EH (cell line): ENCODE measurements at places on chromosomes 1 and 21.
A peak's percentile ranks its signal among the peaks of the same experiment; 100 is the strongest.

GRCh38 chr21:40143822-40144525 is 276.7 kb downstream of the PCP4 start:
- DNase-seq = peak; percentile 42

DNA sequence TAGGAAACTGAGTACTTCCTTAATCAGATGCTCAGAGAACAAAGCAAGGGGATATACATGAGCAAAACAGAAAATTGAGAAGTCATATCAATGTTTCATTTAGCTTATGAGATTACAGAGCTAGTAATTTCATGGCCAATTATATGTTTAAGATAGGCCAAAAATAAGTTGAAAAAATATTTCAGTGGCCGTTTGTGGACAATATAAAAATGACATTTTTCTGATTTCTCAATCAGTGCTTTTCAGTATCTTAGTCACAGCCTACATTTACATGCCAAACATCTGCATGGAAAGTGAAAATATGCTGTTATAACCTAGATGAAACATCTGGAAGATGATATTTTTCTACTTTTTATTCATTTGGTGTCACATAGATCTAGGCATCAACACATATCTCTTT is 192.5 kb downstream of the HLX start:
- no peak for DNase-seq

DNA sequence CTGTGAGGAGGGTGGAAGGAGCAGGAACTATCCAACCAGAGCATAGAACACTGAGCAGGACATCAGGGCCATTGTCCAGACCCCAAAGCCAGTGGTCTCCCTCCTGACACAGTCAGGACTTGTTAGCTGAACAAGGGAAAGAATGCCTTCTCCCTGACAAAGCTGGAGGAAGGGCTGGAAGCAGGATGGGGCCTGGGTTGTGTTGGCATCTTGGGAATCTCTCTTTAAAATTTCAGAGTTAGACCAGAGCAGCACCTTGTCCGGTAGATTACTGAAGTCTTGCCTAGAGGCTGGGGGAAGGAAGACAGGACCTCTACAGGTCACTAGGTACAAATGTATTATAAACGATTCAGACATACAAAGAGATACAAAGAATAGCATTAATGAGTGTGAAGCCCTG is 35.0 kb upstream of the ATP2B4 start:
- DNase-seq = no peak

- no peak for DNase-seq
Measured at GRCh38 chr1:236389253-236389652, 4.8 kb upstream of the EDARADD start.
